ENCODE measurements at places on chromosomes 16 and 17. TPM values are rescaled to one million over a fixed set of nuclear protein-coding genes. Genes with fewer than 3 reads are reported as not detected.
A peak's percentile ranks its signal among the peaks of the same experiment; 100 is the strongest.

The NUDT7 gene
- 27.2 TPM for total RNA-seq

The GPRC5B gene
- 34.1 TPM for total RNA-seq

DNA sequence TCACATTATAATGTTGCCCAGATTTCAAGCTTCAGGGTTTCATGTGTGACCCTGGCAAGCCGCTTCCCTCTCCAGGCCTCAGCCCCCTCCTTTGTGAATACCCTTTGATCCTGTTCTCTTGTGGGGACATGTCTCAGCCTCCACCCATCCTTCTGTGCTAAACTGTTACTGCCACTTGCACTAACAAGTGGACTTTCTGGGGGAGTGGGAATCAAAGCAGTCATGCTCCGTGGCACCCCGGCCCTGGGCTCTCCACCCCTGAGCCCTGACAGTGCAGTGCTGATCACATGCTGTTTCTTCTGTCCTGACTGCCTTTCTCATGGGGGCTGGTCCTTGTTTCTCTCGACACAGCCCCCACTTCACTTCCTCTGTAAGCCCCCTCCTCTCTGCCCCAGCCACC is 9.7 kb upstream of the DCAF7 start:
- DNase-seq = no peak

- DNase-seq = no peak
These were observed 11.9 kb upstream of the AURKB start for GRCh38 chr17:8222380-8222629.

DNA sequence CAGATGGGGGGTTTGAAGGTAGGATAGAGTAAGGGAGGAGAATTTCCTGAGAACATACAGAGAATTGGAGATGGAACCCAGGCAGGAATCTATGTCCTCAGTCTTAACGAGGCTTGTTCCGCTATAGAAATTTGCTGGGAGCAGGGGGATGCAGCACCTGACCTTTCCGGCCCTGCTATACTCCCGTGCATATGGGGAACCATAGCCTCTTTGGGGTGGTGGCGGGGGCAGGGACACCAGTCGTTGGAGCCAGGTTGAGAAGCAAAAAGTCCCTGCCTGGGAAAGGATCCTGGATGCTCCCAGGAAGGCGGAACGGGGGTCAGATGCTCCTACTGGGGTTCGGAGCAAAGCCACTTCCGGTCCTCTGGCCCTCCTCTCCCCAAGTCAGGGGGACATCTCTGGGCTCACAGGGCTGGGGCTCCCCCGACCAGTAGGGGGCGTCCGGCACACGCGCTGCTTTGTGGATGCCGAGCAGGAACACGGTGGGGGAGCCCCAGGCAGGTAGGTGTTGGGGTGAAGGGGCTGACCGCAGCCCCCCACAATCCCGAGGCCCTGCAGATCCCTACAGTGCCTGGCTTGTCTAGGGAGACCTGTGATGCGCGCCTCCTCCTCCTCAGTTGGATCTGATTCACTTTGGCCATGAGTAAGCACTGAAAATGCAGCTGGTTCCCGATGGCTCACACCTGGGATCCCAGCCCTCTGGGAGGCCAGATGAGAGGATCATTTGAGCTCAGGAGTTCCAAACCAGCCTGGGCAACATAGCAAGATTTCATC is 15.5 kb upstream of the TFAP4 start:
- peak; percentile 75 for DNase-seq
